ENCODE measurements at places on chromosomes 3 and 15. TPM values are rescaled to one million over a fixed set of nuclear protein-coding genes. Genes with fewer than 3 reads are reported as not detected.
A peak's percentile ranks its signal among the peaks of the same experiment; 100 is the strongest.

The CCR9 gene
- not detected for total RNA-seq

The IFT122 gene
- 24.2 TPM for total RNA-seq

The SKOR1 gene
- not detected for total RNA-seq

The CPNE4 gene
- total RNA-seq, result 0.13 TPM

The FILIP1L gene
- total RNA-seq, result 2.2 TPM

The KY gene
- not detected for total RNA-seq

The PGBD4 gene
- 1.9 TPM for total RNA-seq

The CELSR3 gene
- total RNA-seq, result 4.5 TPM

- DNase-seq, result peak; percentile 61
Measured at GRCh38 chr3:188553569-188553968, 399.6 kb downstream of the LPP start.

DNA sequence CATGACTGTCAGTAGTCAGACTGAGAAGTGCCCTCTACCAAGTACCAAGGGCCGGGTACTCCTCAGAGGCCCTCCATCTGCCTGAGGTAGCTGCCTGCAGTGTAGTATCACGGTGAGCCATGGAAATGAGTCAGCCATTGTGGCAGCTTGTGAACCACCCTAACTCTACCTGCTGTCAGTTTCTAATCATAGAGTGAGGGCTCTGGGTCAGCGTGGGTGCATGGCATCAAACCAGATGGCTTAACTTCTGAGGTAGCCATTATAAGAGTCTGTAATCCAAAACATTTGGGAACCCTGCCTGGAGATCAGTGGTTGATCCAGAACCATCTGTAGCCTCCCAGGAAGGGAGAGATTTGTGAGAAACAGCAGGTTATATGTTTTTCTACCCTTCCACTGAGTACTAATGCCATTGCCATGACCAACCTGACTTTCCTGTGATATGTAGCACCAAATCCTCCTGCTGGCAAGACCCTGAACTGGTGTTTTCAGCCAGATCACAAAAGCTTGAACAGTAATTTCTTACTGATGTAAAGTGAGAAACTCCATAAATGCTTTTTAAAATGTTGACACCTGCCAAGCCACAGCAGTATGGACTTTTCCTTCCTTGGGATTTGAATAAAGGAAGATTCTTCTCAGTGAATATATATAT is 38.9 kb downstream of the ABHD2 start:
- no peak for DNase-seq

DNA sequence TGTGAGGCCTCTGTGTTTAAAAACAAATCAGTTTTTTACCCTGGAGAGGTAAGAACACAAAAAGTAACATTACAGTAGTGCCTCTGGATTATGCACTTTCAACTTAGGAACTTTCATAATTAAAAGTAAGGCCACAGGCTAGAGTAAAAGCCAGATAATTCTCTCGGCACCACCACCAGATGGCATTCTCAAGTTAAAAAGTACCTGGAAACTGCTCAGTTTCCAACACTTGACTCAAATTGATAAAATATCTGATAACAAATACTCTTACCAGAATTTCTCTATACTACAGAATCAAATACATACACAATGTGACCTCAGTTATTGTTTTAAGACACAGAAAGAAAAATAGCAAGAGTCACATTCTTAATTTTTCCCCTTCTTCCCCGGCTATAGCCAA is 19.9 kb downstream of the SPICE1 start:
- peak; percentile 29 for DNase-seq

DNA sequence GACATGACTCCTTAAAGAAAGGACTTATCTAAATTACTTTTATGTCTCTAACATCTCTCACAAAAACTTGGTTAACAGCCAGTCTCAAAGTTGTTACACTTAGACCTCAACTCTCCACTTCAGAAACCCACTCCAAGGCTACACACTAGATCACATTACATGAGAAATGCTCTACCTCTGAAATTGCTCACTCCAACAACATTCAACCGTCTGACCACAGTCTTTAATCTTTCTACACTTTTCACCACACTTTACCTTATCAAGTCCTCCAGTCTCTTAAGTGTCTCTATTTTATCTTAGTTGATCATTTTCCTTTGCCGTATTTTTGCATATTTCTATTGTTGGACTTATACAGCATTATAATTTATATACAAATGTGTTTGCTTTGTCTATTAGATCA is 5.8 kb downstream of the SLC12A6 start:
- DNase-seq, result no peak

DNA sequence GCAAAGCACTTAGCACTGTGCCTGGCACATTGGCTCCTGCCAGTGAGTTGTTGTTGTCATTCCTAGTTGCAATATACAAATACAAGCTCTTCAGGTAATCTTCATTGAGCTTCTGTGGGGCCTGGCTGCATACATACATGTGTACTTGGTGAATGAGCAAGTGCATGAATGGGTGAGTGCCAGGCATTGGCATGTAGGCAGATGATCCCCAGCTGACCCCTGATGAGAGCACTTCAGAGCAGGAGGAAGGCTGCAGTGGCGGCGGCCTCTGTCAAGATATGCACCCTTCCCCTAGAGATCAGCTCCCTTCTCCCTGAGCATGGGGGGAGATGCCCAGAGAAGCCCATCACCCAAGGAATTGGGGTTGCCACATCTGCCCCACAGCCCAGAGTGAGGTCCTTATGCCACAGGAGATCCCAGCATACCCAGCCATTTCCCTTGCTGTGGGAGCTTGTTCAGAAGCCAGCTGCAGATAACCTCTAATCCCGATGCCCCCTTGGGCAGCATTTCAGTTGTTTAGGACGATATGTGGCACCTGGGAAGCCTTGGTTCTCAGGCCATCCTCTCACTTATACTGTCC is 8.8 kb downstream of the CACNA2D3 start:
- no peak for DNase-seq

GRCh38 chr3:12427551-12427950 is 56.7 kb upstream of the TSEN2 start:
- DNase-seq, result no peak

- peak; percentile 88 for DNase-seq
Measured at GRCh38 chr15:82849556-82850512, 40.4 kb downstream of the WHAMM start.

- no peak for DNase-seq
Measured at GRCh38 chr3:160842021-160843005, 86.3 kb downstream of the PPM1L start.

DNA sequence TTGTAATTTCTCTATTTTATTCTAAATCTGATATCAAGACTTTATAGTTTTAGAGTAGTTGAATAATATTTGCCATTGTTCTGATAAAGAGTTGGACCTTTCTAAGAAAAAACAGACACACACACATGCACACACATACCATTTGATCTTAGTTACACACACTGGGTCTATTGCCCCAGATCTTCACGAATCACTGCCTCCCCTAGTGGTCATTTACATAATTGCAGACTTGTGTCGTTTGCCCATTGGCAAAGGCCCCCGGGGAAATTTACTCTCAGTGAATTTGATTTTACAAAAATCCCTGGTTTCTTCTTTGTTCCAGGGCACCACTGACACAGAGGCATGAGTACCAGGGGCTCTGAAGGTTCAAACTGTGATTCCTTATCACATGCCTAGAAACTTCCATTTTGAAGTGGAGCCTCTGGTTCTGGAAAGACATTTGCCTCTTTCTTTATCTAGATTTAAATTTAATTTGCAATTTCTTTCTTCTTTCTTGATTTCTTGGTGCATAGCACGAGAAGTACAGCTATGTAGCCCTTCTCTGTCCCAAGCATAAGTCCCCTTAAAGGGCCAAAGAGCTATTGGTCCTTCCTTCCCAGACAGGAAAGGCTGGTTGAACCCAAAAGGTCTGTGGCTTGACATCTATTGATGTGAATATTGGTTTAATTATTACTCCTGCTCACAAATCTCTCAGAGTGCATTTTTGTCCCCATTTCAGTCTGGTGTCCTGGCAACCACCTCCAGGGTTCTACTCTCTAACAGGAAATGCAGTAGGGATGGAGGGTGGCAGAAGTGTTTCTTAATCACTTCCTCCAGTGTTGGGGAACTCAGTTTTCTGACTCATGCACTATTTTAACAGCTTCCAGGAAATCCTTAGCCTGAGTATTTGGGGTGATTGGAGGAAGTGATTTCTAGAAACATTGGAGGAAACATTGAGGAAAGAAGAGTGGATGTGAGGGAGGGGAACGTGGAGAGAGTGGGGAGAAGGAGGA is 32.4 kb upstream of the SLC6A11 start:
- peak; percentile 29 for DNase-seq

DNA sequence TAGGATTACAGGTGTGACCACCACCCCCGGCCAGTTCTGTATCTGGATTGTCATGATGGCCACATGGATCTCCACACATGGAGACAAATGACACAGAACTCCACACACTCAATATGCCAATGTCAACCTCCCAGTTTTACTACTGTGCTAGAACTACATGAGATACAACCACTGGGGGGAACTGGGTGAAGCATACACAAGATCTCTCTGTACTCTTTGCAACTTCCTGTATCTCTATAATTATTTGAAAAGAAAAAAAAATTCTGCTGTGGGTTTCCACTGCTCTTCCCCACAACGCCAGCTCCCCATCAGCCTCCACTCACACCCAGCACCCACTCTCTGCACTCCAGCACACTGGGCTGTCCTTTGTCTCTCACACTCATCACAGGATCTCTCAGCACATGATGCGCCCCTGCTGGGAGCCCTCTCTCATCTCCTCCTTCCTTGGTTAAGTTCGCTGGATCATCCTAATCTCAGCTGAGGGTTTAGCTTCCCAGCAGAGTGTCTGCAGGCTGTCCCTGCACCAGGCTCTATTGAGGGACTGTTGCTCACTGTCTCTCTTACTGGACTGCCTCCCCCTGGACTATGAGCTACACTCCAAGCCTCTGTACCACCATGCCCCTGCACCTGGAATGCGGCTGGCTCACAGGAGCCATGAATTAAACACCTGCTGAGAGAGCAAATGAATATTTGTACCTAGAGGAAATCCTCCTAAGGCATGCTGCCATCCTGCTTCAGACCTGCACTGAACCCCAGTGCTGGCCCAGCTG is 10.7 kb upstream of the RAB43 start:
- DNase-seq, result no peak

- no peak for DNase-seq
Measured at GRCh38 chr3:56775445-56775837, 26.3 kb downstream of the ARHGEF3 start.

- DNase-seq, result peak; percentile 41
Measured at GRCh38 chr3:104604326-104605010, 762.2 kb upstream of the ALCAM start.

DNA sequence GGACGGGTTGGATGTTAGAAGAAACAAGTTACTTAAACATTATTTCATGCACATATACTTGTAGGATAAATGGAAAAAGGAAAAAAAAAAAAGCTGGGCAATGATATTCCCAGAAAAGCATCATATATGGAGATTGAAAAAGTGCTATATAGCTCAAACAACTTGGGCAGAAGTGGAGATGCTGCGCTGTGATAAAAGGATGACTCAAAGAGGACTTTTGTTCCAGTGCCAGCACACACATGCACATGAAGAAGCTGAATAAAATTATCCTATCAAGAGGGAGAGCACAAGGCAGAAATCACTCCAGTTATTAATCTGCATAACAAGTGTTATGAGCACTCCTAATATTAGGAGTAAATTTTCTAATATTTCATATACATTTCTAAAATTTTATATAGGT is 30.9 kb downstream of the FRMD4B start:
- DNase-seq, result no peak

DNA sequence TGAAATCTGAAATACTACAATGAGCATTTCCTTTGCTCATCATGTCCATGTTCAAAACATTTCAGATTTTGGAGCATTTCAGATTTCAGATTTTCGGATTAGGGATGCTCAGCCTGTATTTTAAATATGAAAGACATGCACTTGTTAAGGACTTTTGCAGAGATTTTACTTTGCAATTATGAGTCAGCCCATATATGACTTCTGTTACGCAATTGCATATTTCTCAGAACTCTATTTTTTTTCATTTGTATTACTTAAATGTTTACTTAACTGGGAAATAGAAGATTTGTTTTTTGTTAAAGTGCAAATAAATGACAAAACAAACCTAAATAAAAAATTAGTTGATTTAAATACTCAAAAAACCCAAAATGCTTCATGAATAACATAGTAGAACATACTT is 376.2 kb downstream of the ZBTB20 start:
- peak; percentile 31 for DNase-seq

GRCh38 chr15:50544368-50544767 is 2.1 kb downstream of the USP50 start:
- DNase-seq, result no peak

- peak; percentile 81 for DNase-seq
Measured at GRCh38 chr15:49435174-49435573, 12.1 kb downstream of the FGF7 start.

All from LHCN-M2 (cell line).